Skeletal muscle cell (primary cell): ENCODE measurements at places on chromosomes 11 and 22.

GRCh38 chr22:39205344-39206021 lies 39.3 kb downstream of the PDGFB start:
- no peak for DNase-seq

GRCh38 chr11:97345032-97345431 lies 955.2 kb downstream of the JRKL start:
- no peak for DNase-seq

DNA sequence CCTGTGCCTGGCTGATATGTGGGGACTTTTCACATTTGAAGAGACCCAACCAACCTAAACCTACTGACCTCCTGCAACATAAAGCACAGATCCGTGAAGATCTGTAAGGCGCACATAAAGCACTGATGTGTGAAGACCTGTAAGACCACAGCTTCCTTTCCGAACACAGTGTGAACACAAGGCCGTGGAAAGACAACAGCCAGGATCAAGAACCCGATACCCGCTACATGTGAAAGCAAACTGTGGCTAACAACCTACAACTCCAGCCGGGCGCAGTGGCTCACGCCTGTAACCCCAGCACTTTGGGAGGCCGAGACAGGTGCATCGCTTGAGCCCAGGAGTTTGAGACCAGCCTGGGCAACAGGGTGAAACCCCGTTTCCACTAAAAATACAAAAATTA lies 17.6 kb upstream of the PPFIA1 start:
- DNase-seq = no peak

- DNase-seq = no peak
Measured at GRCh38 chr11:62105667-62106191, 18.1 kb upstream of the INCENP start.

DNA sequence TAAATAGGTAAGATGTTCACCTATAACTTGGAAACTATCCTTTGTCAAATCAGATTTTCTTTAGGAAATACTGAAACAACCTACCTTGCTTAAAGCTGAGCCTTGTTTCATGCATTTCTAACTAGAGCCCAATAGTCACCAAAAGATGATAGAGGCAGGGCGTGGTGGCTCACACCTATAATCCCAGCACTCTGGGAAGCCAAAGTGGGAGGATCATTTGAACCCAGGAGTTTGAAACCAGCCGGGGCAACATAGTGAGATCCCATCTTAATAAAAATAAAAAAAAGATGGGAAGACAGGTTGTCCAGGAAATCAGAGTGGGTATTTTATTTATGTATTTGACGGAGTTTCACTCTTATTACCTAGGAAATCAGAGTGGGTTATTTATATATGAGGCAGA lies 38.3 kb downstream of the DDX6 start:
- DNase-seq = no peak

DNA sequence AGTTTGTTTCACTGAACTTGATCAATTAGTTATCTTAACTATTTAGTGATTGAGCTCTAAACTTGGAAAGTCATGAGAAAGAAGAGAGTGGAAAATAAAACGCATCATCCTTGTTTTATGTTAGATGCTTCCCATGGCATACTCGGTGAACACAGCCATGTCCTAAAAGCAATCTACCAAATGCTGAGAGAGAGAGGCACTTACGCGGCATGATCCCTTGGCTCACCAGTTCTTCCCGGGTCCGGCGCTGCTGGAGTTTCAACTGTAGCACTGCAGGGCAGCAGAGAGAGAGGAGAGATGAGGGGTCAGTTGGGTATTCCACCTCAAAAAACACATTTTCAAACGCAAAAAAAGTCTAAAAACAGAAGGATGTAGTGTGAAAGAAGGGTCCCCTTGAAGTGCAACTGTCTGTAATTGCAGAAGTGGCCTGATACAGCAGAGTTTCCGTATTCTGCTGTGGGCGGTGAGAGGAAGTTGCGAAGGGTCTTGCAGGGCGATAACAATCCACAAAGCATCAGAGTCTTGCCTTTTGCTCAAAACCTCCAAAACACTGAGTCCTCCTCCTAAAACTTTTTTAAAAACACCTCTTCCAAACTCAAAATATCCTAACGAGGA lies 92.7 kb downstream of the SGSM3 start:
- DNase-seq = no peak

DNA sequence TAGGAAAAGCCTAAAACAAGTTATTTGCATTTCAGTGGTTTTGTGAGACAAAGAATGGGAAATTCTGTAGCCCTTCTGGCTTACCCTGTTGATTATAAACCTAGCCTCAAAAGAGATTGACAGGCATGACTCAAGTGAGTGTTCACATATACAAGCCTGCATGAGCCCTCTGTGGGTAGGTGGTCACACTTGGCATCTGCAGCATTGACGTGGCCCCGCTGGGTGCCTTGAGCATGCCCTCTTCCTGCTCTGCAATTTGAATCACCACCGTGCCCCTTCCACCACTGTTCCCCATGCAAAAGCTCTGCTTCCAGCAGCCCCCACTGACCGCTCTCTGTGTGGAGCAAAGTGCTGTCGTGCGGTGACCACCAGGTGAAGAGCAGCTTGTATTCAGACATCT lies 21.0 kb upstream of the ADSL start:
- no peak for DNase-seq

GRCh38 chr11:46278387-46279125 lies 1.1 kb downstream of the CREB3L1 start:
- no peak for DNase-seq

GRCh38 chr11:118895093-118896039 lies 11.7 kb downstream of the CXCR5 start:
- no peak for DNase-seq

DNA sequence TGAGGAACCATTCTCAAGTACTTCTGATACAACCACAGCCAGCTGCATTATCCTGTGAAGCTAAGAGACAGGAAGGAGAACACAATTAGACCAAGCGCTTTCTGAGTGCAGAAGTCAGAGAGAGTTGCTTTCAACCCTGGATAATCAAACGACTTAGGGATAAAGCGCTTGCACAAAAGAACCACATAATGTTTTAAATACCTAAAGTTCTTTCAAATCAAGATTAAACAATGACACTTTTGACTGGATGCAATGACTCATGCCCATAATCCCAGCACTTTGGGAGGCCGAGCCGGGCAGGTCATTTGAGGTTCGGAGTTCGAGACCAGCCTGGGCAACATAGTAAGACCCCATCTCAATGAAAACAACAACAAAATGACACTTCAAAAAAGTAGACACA lies 145.1 kb downstream of the SWAP70 start:
- no peak for DNase-seq

- DNase-seq = no peak
Measured at GRCh38 chr22:35033635-35034296, 32.2 kb upstream of the ISX start.

DNA sequence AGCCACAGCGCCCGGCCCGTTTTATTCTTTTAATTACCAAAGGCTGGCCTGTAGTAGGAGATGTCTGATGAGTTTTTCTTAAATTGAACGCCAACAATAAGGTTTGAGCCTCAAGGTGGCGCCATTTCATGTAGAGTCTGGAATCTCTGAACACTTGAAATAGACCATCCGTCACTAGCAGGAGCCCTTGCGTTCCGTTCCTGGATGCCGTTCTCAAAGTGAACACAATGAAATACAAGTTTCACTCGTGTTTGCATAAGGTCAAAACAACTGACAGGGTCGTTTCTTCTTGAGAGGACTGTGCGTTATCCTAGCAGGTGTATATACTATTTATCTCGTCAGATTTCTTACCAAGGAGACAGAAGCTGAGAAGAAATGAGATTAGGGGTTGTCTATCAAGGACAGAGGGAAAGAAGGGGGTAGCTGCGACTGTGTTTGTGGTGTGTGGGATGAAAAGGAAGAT lies 18.7 kb upstream of the SCGB1D1 start:
- DNase-seq = peak; percentile 28

DNA sequence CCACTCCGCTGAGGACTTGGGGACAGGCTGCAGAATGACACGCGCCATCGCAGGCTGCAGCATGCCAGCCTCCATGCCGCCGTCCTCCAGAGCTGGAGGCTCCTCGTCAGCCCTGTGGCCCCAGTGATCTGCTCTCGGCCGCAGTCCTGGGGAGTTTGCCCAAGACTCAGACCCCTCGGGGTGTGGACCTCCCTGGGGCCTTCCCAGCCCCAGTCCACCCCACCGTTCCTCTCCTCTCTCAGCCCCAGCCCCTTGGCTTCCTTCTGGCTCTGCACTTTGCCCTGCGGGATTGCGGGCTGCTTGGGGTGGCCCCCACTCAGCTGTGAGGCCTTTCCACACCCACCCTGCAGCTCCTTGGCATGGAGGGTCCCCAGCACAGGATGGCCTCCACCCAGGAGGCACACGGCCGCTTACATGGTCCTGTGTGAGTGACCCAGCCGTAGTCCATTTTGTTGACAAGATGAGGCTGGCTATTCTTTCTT lies 414.9 kb downstream of the TBC1D22A start:
- DNase-seq = no peak

- DNase-seq = no peak
Measured at GRCh38 chr11:20046416-20046815, 113.9 kb downstream of the DBX1 start.

- no peak for DNase-seq
Measured at GRCh38 chr11:116637766-116638165, 135.0 kb downstream of the BUD13 start.

DNA sequence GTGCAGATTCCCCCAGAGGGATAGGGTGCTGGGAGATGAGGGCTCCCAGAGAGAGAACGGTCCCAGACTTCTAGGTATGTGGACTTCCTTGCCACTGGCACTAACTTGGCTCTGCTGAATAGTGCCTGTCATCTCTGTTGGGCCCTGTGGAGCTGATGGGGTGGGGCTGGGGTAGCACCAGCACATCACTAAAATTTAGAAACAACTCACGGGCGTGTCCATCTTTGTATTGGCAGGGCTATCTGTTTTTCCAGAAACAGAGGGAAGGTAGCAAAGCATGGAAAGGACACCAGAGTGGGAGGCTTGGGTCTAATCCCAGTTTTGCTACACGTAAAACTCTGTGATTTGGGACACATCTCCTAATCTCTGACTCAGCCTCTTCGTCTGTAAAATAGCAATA lies 25.8 kb downstream of the SWAP70 start:
- no peak for DNase-seq

- no peak for DNase-seq
Measured at GRCh38 chr22:48187356-48187755, 1424.9 kb downstream of the TBC1D22A start.

DNA sequence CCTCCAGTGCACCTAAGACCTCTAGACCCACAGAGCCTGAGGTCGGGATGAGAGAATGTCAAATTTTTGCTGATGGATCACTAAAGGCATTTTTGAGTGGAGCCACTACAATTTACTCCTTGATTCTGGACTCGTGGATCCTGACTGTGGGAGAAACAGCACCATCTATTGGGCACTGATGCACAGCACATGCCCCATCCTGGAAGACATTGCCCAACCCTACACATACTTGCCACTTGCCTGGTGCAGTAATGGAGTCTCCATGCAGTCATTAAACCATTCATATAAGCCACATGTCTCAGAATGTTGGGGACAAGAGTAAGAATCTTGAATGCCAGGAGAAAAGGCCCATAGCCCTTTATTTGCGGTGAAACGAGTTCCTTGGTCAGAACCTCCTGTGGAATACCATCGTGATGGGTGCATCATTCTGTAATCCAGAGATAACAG lies 103.9 kb downstream of the GGTLC2 start:
- DNase-seq = peak; percentile 19

DNA sequence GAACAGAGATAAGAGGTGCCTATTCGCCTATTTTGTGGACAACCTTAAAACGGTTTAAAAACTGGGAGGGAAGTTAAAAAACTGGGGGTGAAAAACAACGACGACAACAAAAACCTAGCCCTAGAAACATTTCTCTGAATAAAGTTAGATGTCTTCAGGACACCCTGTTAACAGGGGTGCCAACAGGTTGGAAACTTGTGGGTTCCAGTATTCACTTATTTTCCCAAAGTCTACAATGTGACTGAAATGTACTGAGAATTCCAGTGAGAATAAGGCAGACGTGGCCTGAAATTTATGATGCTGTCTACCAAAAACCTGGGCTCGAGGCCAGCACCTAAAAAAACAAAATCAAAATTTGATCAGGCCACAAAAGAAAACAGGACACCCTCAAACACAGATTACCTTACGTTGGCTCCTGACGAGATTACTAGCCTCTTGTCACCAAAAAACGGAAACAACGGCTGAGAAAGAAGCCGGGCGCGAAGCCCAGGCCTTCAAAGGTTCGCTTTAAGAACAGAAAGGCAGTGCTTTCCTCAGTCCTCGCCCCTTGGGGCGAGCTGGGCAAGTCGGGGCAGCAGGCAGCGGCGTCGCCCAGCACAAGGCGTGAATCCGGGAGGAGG lies 906 bp downstream of the CCDC90B start:
- DNase-seq = no peak

DNA sequence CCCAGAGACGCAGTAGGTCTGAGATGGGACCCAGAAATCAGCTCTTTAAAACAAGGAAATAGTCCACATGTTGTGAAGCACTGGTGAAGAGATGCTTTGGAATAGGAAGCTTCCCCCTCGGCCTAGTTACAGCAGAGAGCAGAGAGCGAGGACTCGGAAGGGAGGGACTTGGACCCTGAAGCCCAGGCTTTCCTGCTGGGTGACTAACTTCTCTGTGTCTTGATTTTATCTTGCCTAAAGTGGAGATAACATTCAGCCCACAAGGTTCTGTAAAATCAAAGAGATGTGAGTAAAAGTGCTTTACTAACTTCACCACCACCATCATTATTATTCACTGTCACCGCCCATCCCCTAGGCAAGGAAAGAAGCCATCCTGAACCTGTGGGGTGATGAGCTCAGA lies 58.4 kb downstream of the THAP12 start:
- DNase-seq = no peak

DNA sequence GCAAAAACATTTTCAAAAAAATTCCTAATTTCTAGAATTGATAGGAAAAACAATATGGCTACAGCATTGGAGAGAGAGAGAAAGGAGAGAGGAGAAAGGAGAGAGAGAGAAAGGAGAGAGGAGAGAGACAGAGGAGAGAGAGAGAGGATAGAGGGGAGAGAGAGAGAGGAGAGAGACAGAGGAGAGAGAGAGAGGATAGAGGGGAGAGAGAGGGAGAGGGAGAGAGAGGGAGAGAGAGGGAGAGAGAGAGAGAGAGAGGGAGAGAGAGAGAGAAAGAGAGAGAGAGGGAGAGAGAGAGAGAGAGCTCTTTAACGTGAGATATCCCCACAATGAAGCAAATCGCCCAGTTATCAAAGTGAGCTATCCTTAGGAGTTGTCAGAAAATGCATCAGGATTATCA lies 737 bp upstream of the TYR start:
- no peak for DNase-seq

DNA sequence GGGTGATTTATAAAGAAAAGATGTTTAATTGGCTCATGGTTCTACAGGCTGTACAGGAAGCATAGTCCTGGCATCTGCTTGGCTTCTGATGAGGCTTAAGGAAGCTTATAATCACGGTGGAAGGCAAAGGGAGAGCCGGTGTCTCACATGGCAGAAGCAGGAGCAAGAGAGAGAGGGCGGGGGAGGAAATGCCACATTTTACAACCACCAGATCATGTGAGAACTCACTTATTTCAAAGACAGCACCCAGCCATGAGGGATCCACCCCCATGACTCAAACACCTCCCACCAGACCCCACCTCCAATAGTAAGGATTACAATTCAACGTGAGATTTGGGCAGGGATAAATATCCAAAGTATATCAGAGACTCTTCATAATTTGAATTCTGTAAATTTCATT lies 200.7 kb downstream of the MSANTD4 start:
- DNase-seq = no peak
